ENCODE measurements at places on chromosomes 11 and 22.
A peak's percentile ranks its signal among the peaks of the same experiment; 100 is the strongest.

DNA sequence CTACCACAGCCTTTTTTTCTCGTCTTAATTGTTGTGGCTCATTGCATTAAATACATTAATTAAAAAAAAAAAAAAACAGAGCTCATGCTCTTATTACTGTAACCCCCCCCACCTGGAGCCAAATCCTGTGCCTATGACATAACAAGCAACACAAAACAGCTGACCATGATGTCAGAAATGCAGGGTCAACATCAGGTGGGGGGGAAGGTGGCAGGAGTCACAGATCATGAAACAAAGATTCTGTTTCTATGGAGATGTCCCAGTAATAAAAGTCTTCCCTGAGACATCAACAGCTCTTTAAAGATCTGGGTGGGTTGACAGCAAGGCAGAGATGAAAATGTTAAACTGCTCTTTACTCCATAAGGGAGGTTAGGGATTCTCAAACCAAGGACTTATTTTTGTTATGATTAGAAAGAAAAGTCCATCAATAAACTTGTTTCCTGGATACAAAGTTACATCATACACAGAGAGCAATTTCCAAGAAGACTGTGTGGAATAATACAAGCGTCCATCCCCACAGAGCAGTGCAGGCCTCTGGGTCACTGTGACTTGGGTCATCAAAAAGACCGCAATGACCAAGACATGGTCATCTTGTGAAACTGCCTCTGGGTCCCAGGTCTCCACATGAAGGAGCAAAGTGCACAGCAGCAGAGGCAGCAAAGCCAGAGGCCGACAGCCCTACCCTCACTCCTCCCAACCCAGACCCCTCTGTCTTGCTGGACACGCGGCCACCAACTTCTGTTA lies 42.7 kb upstream of the CYP2D6 start:
- ATAC-seq = no peak

GRCh38 chr11:68966894-68967780 lies 13.6 kb downstream of the MRGPRD start:
- ATAC-seq = no peak

GRCh38 chr22:37546437-37547250 lies 13.6 kb upstream of the CDC42EP1 start:
- peak; percentile 6 for ATAC-seq

GRCh38 chr11:119222308-119222707 lies 16.2 kb downstream of the CBL start:
- peak; percentile 62 for ATAC-seq

DNA sequence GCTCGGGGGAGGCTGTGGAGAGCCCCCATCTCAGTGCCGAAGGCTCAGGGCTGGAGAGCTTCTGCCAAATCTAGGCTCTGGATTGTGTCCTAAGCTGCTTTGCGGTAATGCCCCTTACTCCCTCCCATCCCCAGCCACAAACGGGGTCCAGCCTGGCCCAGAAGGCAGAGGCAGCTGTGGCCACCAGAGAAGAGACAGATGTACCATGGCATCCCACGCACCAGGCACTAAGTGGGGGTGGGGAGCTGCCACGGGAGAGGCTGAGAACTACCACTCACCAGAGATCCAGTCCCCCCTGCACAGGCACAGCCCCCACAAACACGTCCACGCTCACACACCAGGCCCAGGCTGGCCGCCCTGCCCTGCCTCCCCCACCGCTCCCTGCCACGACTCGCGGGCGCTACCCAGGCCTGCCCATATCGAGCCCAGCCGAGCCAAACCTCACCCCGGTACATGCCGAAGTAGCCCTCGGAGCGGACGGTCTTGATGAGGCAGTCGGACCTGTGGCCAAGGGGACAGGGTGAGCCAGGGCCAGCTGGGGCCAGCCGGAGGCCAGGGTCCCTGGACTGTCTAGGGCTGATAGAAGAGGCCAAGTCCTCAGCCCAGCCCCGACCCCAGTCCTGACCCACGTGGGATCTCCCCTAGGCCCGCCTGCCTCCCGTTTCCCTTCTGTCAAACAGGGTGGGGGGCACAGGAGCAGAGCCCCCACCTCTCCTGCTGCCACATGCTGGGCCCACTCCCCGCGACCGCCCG lies 3.9 kb downstream of the SLC25A22 start:
- no peak for ATAC-seq

GRCh38 chr11:130034236-130034635 lies 31.6 kb upstream of the PRDM10 start:
- ATAC-seq = no peak

DNA sequence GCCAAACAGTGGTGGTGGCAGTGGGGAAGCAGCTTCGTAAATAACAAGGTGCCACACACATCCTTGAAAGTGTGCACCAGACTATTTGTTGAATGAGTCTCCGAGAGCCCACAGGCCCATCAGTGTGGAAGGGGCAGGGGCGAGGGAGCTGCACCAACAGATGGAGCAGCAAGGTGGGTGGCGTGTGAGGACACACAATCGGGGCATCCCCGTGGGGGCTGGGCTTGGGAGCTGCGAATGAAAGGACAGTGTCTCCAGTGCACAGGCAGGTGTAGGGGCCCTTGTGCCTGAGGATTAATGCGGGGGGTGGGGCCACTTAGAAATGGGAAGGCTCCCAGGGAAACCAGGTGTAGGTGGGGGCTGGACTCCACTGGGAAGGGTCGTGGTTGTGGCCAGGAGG lies 2.8 kb downstream of the NRXN2 start:
- ATAC-seq = no peak

DNA sequence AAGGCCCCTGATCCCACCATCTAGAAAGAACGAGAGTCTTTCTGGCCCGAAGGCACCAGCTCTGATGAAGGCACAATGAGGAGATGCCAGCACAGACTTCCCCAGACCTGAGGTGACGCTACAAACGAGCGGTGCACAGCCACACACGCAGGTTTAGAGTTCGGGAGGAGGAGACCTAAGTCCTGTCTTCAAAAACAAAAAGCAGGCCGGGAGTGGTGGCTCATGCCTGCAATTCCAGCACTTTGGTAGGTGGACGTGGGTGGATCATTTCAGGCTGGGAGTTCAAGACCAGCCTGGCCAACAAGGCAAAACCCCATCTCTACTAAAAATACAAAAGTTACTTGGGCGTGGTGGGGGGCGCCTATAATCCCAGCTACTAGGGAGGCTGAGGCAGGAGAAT lies 9.5 kb downstream of the LTO1 start:
- ATAC-seq = no peak

- peak; percentile 40 for ATAC-seq
Measured at GRCh38 chr11:78350646-78351165, 66.9 kb downstream of the GAB2 start.

DNA sequence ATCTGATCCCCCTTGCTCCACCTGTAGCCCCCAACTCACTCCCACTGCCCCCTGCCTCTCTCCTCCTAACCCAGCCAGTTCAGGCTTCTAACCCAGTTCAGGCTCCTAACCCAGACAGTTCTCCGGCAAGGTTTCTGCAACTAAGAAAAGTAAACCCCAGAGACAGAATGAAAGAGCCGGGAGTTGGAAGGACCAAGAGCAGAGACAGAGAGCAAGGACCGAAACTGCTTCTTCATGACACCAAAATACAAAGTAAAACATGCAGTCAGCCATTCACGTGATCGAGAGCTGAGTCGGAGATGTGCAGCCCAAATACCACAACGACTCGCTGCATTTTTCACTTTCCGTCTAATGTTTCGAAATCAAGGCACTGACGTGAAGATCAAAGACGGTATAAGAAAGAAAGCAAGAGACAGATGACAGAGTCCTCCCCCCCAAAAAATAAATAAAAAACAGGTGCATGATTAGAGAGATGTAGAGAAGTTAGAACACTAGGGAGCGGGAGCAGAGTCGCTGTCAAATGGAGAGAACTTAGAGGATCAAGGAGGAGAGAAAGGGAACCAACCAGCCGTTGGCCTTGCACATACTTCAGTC lies 884 bp downstream of the IL10RA start:
- no peak for ATAC-seq

DNA sequence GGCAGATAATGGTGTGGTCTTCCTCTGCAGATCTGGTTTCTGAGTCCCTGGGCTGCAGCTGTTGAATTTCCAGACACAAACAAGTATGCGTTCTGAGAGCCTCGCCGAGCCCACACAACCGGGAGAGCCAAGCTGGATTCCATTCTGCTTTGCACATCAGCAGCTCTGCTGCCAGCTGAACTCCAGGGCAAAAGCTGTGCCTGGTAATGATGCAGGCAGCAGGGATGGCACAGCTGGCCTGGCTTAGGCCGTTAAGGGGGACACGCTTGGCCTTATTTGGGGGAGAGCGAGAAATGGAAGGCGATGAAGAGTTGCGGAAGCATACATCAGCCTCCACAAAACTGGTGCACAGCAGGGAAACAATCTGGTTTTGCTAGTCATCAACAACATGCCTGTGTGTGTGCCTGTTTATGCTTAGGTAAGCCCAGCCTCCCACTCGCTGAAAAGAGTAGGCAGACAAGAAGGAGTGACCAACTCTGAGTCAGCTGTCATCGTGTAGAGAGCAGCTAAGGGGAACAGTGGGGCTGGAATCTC lies 25.1 kb downstream of the ADAMTS8 start:
- peak; percentile 91 for ATAC-seq

DNA sequence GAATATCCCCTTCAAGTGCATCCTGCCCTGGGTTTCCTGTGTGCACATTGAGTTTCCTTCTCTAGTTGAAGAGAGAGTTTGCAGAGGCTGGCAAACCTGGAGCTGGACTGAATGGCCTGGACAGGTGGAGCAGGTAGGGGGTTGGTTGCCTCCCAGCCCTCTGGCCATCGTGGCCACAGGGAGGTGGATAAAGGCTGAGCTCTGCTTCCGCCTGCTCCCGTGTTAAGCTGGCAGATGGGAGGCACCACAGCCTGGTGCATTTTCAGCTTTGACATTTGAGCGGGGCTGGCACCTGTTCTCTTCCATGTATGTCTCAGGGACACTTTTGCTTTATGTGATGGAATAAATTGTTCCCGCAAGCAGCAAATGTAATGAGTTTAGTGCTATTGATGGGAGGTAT lies 11.1 kb downstream of the MICAL2 start:
- ATAC-seq = no peak

DNA sequence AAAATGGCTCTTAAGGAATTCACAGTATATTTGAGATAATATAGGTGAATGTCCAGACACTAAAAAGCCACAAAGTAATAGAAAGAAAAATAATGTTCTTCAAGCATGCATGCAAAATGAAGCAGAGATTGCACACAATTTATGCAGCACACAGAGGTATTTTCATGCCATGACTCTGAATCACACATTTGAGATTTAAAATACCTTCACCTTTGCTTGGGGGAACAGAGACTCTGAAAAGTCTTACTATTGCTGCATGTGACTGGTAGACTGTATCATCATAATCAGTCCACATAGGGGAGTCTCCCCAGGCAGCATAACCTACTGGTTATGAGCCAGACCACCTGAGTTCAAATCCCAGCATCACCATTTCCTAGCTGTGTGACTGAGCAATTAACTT lies 96.2 kb downstream of the RCN1 start:
- no peak for ATAC-seq

DNA sequence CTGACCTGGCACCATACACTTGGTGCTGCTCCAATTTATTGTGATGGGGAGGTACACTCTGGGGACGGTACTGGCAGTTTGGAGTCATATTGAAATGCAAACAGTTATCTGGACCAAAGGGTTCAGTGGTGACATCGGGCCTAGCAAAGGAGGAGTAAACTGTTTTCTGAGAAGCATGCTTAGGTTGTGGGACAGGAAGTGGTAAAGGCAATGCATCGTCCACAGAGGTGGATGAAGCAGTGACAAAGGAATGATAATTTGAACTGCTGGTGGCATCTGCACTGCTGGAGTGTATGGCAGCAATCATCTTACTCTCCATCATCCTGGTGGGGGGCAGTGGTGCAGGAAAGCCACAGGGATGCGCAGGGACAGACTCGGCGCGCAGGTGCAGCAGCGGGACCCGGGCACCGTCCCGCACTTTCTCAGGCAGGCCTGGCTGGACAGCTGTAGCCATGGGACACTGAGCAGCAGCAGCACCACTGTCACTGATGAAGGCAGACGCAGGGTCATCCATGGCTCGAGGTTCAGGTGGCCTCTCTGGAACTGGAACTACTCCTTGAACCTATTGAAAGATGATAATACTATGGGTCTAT lies 28.0 kb upstream of the TP53AIP1 start:
- ATAC-seq = no peak

- no peak for ATAC-seq
Measured at GRCh38 chr11:121761186-121761585, 308.4 kb upstream of the SORL1-AS1 start.

DNA sequence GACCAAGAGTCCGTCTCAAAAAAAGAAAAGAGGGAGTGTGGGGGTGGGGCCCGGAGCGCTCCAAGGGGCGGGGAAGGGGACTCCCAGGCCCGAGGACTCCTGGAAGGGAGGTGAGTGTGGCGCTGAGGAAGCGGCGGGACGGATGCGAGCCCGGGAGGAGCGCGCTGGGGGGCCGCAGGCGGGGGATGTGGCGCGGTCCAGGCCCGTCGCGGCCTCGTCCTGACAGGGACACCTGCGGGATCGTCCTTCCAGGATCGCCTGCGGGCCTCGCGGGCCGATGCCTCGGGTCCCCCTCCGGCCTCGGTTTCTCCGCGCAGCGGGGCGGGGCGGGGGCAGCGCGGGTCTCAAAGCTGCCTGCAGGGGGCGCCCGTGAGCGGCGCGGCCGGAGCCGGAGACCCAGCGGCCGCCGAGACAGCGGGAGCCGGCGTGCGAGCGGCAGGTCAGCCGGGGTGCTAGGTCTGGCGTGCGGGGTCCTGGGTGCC lies 3.8 kb upstream of the ADORA2A start:
- ATAC-seq = peak; percentile 69

- ATAC-seq = no peak
Measured at GRCh38 chr11:28296426-28296825, 188.2 kb downstream of the METTL15 start.

DNA sequence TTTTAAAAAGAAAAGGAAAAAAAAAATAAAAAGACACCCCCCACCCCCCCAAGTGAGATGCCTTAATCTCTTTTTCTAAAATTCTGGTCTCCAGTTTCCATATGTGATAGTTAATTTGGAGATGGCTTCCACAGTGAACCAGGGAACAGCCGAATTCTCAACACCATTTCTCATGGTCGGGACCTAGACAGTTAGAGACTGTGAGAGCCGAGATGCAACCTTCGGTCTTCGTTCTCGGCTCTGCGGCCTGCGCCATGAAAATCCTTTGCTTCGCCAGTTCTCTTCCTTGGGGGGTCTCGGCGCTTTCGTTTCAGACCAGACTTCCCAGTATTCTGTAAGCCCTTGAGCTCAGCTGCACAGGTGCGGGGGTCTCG lies 723 bp downstream of the CACNG2 start:
- no peak for ATAC-seq

DNA sequence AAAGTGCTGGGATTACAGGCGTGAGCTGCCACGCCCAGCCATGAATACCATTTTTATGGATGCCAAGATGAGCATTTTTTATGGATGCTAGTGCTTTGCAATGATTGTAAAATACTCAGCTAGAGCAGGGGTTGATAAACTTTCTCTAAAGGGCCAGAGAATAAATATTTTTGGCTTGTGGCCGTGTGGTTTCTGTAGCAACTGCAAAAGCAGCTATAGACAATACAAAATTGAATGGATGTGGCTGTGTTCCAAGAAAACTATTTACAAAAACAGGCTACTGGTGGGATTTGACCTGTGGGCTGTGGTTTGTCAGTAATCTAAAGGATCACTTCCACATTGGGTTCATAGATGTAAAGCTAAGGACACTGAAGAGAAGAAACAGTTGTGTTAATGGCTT lies 56.0 kb downstream of the COMMD9 start:
- ATAC-seq = no peak

- ATAC-seq = no peak
Measured at GRCh38 chr11:128625326-128625725, 38.0 kb upstream of the ETS1 start.

GRCh38 chr22:23553924-23554870 lies 25.9 kb downstream of the IGLL1 start:
- no peak for ATAC-seq
